ENCODE measurements at places on chromosomes 7 and 10.

- no peak for DNase-seq
These were observed 406.1 kb upstream of the AUTS2 start for GRCh38 chr7:69192134-69192533.

GRCh38 chr7:15199482-15199881 is 296.9 kb upstream of the DGKB start:
- DNase-seq = no peak

DNA sequence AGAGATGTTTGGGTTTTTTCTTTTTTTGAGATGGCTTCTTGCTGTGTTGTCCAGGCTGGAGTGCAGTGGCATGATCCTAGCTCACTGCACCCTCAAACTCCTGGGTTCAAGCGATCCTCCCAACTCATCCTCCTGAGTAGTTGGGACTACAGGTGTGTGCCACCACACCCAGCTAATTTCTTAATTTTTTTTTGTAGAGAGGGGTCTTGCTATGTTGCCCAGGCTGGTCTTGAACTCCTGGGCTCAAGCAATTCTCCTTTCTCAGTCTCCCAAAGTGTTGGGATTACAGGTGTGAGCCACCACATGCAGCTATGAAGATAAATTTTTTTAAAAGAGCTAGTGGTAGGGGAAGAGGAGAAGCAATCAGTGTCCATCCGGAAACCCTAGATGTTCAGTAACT is 56.8 kb downstream of the CLIP2 start:
- DNase-seq = no peak

DNA sequence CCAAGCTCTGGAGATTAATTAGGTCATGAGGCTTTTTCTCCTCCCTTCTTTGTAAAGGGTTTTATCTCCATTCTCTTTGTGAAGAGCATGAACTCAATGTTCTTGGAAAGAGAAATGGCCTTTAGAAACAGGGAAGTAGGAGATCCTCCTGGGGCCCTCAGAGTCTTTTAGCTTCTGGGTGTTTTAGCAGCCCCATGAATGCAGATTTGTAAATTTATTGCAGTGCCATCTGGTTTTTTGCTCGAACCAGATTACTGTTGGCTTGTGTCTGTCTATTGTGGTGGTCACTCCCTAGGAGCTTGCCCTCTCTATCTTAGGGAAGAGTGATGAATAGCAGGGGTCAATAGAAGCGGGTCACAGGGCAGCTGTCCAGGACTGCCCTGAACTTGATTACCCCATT is 110.6 kb downstream of the BTRC start:
- no peak for DNase-seq

GRCh38 chr7:148962823-148963582 is 65.3 kb downstream of the PDIA4 start:
- DNase-seq = peak; percentile 64

DNA sequence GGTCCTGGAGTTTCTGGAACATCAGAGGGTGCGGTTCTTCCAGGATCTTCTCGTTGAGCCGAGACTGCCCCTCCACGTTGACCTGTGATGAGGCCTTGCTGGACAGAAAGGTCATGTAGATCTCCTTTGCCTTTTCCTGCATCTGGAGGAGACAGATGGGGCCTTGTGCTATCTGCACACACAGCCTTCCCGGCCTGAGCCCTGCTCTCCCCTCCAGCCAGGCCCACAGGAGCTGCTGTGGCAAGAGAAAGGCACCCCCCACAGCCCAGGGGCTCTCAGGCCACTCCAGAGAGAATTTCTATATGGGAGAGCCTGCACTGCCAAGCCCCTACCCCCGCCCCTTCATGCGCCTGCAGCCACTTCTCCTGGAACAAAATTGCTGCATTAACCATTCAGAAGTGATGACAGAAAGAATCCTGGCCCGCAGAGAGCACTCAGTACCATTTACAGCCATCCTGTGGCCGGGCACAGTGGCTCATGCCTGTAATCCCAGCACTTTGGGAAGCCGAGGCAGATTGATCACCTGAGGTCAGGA is 26.9 kb downstream of the RGS10 start:
- no peak for DNase-seq

- no peak for DNase-seq
These were observed 165.9 kb upstream of the SH2B2 start for GRCh38 chr7:102120666-102121195.

DNA sequence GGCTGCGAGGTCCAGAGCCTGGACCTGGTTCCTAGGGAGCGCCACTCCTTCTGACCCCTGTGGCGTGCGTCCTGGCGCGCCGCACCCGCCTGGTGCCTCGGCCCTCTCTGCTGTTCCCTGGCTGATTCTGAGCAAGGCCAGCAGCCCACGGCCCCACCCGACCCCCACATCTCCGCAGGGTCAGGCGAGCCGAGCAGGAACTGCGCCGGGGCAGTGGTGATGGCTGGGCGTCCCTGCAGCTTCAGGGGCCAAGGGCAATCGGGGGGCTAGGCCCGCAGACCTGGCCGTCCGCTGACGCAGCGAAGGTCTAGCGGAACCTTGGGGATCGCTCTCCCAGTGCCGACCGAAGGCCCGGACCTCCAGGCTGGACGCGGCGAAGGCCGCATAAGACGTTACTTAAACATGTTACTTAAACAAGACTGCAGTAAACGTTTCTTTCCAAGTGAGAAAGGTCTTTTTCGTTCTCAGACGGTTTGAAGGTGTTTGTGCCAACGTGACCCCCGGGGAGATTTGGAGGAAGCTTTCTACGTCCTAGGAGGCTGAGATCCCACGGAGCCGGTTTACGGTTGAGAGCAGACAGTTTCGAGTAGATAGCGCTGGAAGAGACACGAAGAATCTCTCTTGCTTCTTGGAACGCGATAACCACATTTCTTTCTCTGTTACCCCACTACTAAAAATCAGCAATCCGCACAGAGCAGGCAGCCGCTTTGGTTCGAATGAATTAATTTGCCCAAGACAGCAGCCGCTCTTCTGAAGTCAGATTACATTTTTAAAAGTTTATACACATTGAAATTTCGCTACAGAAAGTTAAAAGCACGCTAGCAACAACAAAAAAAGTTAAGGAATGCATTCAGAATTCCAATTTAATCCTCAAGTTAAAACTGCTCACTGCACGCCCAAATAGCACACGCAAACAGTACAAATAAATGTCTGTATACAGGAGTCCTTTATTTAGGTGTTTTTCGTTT is 4.9 kb upstream of the NKX2-3 start:
- DNase-seq = no peak

- DNase-seq = no peak
These were observed 21.8 kb downstream of the STMP1 start for GRCh38 chr7:135684136-135684535.

DNA sequence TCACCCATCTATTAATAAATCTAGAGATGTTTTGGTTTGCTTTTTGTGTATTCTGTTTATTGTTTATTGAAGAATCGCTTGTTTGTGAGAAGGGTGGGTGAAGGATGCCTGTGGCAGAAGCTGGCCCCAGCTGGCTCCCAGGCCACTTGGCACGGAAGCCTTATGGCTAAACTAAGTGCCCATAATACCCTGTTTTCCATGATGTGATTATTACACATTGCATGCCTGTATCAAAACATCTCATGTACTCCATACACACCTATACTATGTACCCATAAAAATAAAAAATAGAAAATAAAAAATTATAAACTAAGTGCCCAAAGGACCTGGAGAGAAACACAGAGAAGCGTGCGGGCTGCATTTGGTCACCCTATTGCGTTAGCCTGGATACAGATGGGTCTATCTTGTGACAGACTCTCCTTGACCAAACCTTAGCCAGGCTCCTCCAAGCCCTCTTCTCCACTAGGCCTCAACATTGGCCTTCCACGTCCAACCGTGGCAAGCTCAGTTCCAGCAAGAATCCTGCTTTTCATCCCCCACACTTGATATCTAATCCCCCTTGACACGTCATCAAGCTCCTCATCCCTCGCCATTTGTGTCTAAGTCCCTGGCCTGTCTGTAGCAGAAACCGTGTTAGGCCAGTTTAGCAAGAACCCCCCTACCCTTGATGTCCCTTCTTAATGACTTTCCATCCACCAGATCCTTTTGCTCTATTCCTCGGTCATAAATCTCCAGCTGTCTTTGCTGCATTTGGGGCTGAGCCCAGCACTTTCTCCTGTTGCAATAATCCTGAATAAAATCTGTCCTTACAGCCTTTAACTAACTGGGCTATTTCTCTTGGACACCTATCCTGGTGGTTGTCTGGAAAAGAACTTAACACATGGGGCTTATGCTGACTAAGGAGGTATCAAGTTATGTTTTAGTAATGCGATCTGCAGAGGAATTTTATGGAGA is 245.2 kb downstream of the TNS3 start:
- DNase-seq = no peak

- no peak for DNase-seq
These were observed 289.6 kb downstream of the PPP1R3A start for GRCh38 chr7:113628948-113629847.

GRCh38 chr10:96833220-96834001 is 1.3 kb downstream of the LCOR start:
- DNase-seq = no peak

DNA sequence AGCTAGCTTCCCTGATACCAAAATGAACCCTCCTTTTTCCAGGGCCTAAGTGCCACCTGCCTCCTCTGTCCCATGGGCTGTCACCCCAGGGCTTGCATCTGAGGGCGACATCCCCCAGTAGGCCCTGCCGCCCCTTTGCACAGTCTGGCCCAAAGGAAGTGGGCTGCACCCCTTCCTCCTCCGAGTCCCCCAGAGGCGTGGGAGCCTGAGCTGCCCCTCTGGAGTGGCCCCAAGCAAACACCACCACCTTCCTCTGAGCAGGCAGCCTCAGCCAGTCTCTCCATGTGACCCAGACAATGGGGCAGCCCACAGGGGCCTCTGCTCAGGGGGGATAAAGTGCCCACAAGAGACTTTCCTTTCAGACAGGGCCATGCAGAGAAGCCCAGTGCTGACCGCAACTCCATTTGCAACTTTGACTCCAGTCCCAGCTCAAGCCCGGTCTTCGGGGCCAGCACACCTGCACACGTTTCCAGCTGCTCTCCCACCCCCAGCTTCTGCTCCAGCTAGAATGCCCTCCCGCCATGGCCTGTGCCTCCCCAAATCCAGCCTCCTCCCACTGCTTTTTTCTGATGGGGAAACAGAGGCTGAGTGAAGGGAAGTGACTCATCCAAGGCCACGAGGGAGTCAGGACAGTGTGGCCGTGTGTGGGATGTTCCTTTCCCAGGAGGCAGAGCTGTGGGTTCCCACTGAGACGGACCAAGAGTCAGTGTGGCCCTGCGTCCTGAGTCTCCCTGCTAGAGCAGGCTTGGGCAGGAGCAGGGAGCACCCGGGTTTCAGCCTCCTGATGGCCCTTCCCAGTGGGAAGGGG is 111.9 kb downstream of the ZMIZ1 start:
- no peak for DNase-seq

- DNase-seq = no peak
These were observed 79.8 kb upstream of the PTN start for GRCh38 chr7:137423321-137423720.

DNA sequence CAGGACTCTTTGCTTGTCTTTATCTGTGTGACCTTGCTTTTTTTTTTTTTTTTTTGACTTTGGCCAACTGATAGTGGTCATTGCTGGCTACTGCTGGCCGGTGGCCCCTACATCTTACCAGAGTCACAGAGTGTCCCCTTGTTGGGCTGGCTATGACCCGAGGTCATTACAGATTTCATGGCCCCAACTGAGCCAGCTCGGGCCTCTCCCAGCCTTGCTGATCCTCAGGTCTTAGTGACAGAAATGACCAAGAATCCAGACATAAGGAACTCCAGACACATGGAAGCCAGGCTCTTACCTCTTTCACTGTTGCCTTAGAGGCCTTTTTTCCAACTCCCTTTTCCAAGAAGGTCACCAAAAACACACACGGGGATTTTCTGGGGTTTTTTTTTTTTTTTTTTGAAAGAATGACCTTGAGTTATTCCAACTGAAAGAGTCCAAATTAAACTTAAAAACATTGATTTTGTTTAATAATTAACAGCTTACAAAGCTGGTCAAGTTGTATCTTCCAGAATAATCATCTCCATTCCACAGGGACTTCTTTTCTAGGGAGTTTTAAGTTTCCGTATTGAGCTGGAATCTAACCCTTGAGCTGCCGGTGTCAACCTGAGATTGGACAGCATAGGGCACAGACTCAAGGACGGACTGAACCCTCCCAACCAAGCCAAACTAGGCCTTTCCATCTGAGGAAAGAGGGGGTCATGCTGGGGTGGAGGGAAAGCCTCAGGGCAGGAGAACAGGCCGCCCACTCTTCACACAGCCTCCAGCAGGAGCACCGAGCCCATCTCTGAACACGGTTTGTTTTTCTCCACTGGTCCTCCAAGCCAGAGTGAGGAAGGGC is 43.8 kb downstream of the PIK3AP1 start:
- no peak for DNase-seq

DNA sequence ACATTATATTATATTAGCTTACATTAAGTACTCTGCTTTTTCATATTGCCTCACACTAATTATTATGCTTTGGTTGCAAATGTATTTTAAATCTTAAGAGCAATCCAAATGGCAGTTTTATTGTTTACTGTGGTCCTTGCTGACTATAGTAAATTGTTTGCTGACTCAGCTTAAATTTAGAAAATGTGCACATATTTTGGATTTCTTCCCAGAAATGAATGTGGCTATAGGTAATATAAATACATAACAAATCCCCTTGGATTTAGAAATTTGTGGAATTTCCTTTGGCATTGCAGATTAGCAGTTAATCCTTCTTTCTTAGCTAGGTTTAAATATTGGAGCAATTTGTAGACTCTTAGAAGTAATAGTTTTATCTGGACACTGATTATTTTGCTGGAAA is 565.8 kb downstream of the NRG3 start:
- no peak for DNase-seq

- DNase-seq = no peak
These were observed 36.9 kb upstream of the AQP1 start for GRCh38 chr7:30874656-30875302.

- DNase-seq = no peak
These were observed 222.0 kb upstream of the IMMP2L start for GRCh38 chr7:111784296-111784695.

GRCh38 chr7:34389332-34390078 is 268.5 kb upstream of the NPSR1 start:
- DNase-seq = no peak

DNA sequence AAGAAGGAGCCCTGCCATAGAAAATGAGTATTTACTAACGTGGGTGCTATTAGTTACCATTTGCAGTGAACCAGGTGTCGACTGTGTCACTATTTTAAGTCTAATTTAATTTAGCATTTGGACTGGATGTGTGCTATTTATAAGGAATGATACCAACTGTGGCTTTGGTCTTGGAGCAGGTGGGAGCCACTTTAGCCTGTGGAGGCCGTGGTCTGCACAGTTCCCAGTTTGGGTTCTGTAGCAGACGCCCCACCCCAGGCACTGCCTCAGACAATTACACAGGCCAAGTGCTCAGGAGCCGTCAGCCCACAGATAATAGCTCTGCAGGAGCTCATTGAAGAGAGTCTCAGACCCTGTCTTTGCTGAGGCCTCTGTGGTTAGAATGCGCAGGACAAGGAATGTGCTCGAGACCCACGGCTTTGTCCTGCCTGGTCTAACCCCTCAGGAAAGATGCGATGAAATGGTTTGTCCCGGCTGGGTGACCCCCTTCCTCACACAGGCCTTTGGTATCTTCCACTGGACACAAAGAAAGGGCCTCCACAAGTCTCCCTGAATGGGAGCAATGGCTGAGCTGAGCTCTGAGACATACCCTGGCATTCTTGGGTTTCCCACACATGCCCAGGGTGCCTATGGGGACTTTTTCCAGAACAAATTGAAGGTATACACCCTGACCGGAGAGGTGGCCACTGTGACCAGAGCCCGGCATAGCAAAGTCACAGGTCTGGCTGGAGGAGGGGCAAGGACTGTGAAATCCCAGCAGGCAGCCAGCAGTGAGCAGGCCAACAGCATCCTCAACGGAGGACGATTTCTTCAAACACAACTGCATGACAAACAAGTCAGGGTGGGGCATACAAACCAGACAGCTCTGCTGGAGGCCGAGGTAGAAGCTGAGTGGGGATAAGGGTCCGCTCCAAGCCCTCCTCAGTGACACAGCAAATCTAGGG is 251.2 kb downstream of the ARHGAP12 start:
- no peak for DNase-seq

Measured in GDM1 (cell line).